ENCODE measurements at places on chromosomes 1 and 21.

DNA sequence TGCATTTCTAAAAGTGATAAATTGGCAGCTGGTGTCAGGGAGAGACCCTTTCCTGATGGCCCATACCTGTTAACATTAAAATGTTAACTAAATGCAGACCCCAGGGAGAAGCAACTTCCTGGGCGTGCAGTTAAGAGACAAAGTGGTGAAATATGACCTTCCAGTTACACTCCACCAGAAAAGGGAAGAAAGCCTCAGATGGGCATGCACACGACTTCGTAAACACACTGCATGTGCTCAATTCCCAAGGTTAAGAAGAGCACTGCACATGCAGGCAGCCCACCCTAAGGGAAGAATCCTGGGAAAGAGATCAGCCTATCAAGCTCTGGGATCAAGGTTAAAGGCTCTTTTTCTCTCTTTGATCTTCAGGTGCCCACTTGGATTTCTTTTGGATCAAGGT, 9.7 kb upstream of the GBP6 start:
- no peak for DNase-seq

GRCh38 chr1:41338820-41339219, 22.4 kb upstream of the FOXO6 start:
- DNase-seq: no peak

- no peak for DNase-seq
Measured at GRCh38 chr21:45998871-45999580, 17.5 kb downstream of the COL6A1 start.

- DNase-seq: no peak
Measured at GRCh38 chr1:53070621-53071020, 8.6 kb downstream of the PODN start.

- DNase-seq: no peak
Measured at GRCh38 chr1:239958063-239958462, 133.6 kb upstream of the FMN2 start.
